ENCODE measurements at places on chromosomes 7 and 10. TPM values are rescaled to one million over a fixed set of nuclear protein-coding genes. Genes with fewer than 3 reads are reported as not detected.

Gene BLOC1S2
- 129 TPM for total RNA-seq

GRCh38 chr7:90569368-90569767 lies 26.8 kb upstream of the CDK14 start:
- no peak for DNase-seq

- DNase-seq = no peak
Observed at GRCh38 chr7:85232068-85232467, 45.2 kb upstream of the SEMA3D start.

GRCh38 chr7:10571759-10572158 lies 401.9 kb upstream of the PHF14 start:
- DNase-seq = no peak

DNA sequence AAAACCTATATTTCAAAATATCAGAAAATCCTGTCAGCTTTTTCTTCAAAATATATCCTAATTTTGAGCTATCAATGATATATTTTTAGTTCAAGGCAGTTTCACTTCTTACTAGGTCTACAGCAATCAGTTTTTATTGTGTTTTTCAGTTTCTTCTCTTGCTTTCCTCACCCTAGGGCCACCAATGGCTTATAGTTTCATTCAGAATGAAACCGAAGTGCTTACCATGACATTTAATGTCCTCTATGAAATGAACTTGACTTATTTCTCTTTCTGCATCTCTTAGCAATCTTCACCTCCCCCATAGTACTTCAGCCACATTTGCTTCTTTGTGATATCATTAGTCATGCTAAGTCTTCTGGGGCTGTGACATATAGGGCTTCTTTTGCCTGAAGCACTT lies 100.3 kb downstream of the ARL5B start:
- DNase-seq = no peak

DNA sequence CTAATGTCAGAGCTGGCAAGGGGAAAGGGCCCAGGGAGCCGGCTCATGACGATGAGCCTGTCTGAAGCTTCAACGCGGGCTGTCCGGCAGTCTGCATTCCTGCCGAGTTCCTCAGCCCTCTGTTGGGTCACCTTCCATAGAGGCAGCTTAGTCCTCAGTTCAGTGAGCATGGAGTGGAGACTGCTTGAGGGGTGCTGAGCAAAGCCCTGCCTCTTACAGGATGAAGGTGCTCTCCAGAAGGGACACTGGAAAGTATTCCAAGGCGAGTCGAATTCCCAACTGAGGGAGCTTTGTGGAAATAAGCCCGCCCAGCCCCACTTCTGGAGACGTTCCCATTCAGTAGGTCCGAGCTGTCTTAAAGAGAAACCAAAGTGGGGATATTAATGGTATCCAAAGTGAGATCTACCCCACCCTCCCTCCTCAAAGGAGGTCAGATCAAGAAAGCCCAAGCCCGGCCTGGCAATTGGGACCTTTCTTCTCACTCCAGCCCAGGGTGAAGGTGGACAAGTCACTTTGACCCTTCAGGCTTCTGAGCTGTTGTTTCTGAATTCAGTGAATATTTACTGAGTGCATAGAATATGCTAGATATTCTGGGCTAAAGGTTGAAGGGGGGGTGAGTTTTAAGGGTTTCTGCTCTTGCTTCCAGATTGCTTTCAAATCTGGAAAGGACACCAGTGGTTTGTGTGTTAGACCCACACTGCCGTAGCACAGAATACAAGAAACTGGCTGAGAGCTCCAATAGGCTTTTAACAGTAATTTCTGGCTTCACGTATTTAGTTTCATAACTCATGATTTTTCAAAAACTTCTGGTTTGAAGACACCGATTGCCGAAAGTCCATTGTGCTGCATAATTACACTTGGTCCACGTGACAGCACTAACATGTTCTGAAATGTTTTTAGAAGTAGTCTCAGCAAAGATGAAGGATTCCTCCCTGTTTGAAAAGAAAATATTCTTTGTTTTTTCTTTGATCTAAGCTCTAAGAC lies 3.5 kb downstream of the EGFR start:
- DNase-seq = no peak

GRCh38 chr10:1509011-1509530 lies 228.3 kb downstream of the ADARB2 start:
- DNase-seq = no peak

DNA sequence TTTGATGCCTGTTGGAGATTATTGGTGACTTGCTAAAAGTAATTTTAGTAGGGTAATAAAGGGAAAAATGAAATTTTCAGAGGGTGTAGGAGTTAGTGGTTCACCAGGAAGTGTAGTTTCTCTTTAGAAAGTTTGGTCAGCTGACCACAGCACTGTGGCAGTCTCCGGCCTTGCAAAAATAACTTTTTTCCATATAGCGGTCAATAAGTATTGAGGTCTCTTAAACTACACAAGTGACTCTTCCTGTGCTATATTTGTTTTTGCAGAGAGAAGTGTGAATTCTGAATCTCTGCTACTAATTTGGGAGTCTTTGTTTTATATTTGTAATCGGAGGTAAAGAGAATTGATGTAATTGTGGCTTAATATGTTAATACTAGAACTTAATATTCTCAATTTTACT lies 24.3 kb downstream of the PTPN12 start:
- no peak for DNase-seq

GRCh38 chr7:39406467-39406866 lies 159.7 kb upstream of the YAE1 start:
- DNase-seq = no peak

GRCh38 chr7:137628216-137628615 lies 218.6 kb downstream of the DGKI start:
- peak; percentile 86 for DNase-seq

Gene CYP2C19
- not detected for total RNA-seq

DNA sequence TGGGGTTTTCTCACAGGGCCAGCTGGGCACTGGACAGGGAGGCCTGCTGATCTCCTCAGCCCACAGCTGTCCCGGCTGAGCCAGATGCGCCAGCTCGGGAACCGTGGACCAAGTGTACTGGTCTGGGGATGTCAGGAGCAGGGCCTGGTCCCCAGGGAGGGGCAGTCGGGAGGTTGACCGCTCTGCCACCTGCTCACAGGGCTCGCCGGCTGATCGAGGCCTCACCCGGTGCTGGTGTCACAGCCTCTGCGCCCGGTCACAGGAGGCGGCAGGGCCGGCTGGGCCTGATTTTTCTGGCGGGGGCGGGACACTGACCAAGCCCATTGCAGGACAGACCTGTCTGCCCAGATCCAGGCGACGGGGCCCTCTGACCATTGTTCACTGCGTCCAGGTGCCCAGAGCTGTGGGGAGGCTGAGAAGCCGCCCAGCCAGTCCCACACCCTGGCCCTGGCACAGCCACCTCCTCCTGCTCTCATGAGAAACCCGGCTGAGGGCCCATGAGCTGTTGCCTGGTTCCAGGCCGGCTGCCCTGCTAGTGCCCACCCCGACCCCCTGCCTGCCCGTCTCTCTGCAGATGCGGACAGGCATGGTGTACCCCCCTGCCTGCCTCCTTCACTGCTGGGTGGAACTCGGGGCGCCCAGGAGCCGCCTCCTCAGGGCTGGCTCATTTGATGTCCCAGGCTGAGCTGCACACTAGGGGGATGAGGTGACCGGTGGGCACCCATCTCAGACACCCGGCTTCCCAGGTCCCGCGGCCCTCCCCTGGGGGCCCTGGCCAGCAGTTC lies 3.0 kb upstream of the TMEM184A start:
- no peak for DNase-seq

DNA sequence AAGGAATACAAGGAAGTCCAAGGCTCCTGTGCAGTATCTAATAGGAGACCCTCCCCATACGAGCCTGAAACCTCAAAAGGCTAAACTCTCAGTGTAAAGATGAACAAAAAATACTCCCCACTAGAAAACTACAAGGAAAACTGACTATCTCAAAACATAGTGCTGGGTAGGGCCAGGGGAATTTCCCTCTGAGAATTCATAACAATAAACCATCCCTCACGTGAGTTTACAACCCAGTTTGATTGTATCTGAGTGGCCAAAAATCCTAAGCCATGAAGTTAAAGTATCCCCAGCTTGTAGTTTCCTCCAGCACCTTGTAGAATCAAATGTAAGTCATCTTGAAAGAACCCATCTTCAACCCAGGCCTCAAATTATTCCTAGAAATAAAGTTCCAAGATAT lies 293.4 kb downstream of the CELF2 start:
- no peak for DNase-seq

GRCh38 chr10:37520488-37520887 lies 336.9 kb downstream of the ZNF248 start:
- no peak for DNase-seq

Gene EN2
- total RNA-seq = not detected

Gene TAS2R41
- not detected for total RNA-seq

- no peak for DNase-seq
Observed at GRCh38 chr7:68470836-68471435, 1127.3 kb upstream of the AUTS2 start.

DNA sequence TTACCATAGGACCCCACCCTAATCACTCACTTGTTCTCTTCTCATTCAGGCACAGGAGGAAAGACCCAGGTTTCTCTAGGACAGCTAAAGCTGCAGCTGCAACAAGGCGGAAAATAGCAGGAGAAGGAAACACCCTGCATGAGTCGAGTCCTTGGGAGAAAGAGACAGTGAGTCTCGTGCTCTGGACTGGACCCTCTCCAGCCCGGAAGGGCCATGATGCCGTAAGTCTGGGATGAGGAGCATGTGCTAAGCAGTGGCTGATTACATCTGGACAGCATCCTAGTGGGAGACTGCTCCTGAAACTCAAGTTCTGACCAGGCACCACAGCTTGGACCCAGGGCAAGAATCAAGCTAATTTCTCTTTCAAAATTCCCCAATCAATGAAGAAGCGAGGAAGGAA lies 39.4 kb downstream of the FBXW4 start:
- DNase-seq = no peak

- no peak for DNase-seq
Observed at GRCh38 chr7:7504910-7505704, 30.6 kb downstream of the COL28A1 start.

- DNase-seq = no peak
Observed at GRCh38 chr7:102321351-102322201, 34.7 kb downstream of the SPDYE6 start.

All from G401 (cell line).